Calu3 (cell line): ENCODE measurements at places on chromosomes 2 and 18. TPM values are rescaled to one million over a fixed set of nuclear protein-coding genes. Genes with fewer than 3 reads are reported as not detected.

GRCh38 chr2:135485441-135485840, 45.6 kb downstream of the ZRANB3 start:
- H3K4me1 ChIP-seq, result no peaks in the 10 kb centered on the region
- no peak for DNase-seq
- H3K36me3 ChIP-seq, result no peaks in the 10 kb centered on the region
- no peak overlapping the region for H3K27ac ChIP-seq
- no peak overlapping the region for H3K4me3 ChIP-seq

DNA sequence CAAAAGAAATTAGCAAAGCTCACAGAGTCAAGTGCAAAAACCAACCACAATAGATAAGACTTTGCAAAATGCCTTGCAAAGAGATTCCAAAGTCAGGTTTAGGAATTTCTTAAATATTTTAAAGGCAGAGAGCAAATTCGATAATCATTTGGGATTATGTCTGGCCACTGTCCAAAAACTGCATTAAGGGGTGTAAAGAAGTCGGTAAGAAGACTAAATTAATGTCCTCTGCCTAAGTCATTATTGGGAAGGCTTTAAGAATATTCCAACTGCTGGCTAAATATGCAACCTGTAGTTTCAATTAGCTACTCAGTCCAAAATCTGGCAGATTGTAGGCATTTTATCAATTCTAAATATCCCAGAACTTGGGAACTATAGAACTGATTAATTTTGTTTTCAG, 13.7 kb upstream of the LRP1B start:
- no peaks in the 10 kb centered on the region for H3K36me3 ChIP-seq
- no peak for DNase-seq
- H3K27me3 ChIP-seq, result no peaks in the 10 kb centered on the region
- no peak overlapping the region for H3K4me3 ChIP-seq

PID1 gene
- total RNA-seq, result 0.24 and 0.31 TPM in 2 replicates

GCKR gene
- total RNA-seq, result 17.8 and 26.8 TPM in 2 replicates
